ENCODE measurements at places on chromosomes 11 and 22.

- DNase-seq = no peak
These were observed 27.6 kb downstream of the NF2 start for GRCh38 chr22:29630987-29631386.

DNA sequence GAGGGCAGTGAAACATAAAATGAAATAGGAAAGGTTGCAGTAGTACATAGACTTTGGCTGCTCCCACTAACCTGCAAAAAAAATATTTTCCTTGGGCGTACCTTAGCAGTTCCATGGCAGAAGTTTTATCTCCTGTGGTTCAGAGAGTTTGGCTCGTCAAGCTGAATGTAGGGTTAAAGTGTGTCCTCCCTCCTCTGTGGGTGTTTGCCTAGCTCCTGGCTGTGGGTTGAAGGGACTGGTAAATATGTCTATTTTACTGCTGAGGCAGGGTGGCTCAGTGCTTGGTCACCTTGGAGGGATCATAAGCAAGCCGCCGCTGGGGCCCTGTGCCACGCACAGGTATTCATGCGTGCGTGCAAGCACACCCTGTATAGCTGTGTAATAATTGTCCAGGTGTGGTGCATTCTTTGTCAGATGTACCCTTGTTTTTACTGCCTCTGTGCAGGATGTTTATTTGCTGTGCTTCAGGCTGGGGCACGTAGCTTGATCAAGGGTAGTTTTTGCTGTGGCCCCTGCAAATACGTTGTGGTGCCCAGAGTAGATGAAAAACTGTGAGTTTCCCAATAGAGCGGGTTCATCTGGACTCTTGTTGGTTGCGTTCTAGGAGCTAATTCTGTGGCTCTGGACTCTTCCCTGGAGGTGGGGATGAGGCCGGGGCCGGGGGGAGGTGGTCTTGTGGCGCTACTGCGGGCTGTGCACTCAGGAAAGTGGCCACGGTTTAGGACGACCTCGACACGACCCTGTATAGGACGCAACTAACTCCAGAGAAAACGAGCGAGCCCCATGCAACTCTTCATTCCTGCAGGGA, 732 bp upstream of the SORL1 start:
- DNase-seq = no peak

GRCh38 chr11:69803022-69803421, 16.2 kb downstream of the FGF3 start:
- no peak for DNase-seq

- DNase-seq = no peak
These were observed 133.4 kb downstream of the DBX1 start for GRCh38 chr11:20026629-20027555.

DNA sequence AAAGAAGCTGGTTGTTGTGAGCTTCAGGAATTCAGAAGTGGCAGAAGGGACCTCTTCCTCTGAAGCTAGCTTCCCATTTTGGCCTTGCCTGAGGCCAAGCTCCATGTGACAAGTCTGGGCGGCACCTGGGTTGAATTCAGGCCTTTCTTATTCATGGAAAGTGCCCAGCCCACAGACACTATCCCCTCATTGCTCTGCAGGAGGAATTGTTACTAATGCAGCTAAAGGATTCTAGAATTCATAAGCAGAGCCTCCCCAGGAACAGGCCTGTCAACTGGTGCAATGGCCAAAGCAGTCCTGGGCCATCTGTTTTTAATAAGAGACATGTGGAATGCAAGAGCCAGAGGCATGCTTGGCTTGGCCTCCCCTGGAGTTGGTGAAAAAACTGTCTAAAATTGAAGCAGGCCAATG, 71.4 kb downstream of the SLC1A2 start:
- peak; percentile 18 for DNase-seq

DNA sequence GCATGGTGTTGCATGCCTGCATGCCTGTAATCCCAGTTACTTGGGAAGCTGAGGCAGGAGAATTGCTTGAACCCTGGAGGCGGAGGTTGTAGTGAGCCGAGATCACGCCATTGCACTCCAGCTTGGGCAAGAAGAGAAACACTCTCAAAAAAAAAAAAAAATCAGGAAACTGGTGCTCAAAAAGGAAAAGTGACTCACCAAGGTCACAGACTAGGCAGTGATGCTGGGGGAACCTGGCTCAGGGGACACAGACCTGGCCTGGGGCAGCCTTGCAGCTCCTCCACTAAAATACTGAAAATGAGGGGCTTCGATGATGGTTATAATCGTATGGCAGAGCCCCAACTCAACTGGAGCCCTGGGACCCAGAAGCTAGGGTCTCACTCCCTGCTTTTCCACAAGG, 8.1 kb upstream of the SLC35E4 start:
- DNase-seq = no peak

GRCh38 chr11:111939836-111940604, 2.9 kb downstream of the DIXDC1 start:
- DNase-seq = no peak

DNA sequence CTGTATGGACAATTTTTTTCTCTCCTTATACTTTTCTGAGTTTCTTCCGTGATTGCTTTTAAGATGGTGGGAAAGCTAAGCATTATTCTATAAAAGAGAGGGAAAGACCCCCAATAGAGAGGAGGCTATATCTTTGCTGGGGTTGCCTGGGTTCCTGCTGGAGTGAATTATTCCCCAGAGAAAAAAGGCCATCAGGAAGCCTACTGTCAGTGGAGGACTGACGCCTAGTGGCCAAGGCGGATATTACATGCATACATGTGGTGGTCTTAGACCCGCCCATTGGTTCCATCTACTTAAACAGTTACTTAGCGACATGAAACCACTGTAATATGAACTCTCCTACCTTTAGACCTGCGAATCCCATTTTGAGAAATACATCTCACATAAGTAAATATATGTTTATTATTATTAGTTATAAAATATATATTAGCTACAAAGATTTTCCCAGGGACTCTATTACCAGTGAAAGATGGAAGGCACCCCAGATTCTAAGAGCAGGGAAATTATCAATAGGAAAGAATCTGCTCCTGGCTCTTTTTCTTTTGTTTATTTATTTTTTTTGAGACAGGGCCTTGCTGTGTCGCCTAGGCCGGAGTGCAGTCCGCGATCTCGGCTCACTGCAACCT, 15.7 kb upstream of the PGA3 start:
- peak; percentile 72 for DNase-seq

GRCh38 chr11:121649798-121650197, 197.0 kb upstream of the SORL1-AS1 start:
- DNase-seq = no peak

GRCh38 chr11:61574611-61575010, 6.3 kb downstream of the SYT7 start:
- no peak for DNase-seq

GRCh38 chr11:131943295-131943694, 572.9 kb downstream of the NTM start:
- DNase-seq = no peak

- no peak for DNase-seq
These were observed 61.9 kb upstream of the SORL1-AS1 start for GRCh38 chr11:121514432-121515334.

DNA sequence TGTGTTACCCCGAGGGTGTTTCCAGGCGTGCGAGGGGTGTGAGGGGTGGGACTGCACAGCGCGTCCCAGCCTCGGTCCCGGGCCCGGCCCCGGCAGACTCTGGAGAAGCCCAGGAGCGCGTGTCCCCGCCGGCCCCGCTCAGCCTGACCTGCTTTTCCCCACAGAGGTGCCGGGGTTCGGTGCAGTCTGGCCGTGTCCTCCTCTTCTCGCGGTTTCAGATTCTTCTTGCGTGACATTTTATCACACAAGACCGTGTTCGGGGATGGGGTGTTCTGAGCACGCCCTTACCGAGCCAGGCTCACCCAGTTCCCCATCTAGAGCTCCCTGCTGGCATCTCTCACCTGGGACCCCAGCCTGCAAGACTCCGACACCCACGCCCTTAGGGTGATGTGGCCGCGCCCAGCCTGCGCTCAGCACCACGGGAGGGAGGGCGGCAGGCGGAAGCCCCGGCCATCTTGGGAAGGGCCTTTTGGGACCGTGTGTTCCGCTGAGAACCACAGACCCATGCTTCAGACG, 775.6 kb downstream of the BRD1 start:
- no peak for DNase-seq

DNA sequence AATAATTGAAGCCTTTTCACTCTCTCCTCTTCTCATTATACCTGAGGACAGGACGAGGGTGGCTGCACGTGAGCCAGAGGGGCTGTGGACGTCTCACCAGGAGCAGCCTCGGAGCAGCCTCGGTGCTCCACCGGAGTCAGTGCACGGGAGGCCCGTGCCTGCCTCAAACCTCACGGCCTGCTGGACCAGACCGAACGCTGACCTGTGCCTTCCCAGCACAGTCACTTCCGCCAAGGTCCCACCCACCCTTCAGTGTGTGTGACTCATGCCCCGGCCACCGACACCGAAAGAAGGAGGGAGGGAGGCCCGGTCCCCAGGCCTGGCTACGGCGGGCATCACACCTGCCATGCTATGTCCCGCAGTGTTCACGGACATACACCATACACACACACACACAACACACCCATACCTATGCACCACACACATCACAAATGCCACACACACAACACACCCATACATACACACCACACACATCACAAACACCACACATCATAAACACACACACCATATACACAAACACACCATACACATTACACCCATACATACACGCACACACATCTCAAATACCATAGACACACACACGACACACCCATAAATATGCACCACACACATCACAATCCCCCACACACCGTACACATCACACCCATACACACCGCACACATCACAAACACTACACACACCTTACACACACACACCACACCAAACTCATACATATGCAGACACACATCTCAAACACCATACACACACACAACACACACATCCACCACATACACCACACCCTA, 1506.5 kb downstream of the TBC1D22A start:
- DNase-seq = no peak

- peak; percentile 63 for DNase-seq
These were observed 1.3 kb downstream of the TMEM86A start for GRCh38 chr11:18699848-18700261.

GRCh38 chr11:103601225-103601846, 435.1 kb upstream of the DDI1 start:
- no peak for DNase-seq

DNA sequence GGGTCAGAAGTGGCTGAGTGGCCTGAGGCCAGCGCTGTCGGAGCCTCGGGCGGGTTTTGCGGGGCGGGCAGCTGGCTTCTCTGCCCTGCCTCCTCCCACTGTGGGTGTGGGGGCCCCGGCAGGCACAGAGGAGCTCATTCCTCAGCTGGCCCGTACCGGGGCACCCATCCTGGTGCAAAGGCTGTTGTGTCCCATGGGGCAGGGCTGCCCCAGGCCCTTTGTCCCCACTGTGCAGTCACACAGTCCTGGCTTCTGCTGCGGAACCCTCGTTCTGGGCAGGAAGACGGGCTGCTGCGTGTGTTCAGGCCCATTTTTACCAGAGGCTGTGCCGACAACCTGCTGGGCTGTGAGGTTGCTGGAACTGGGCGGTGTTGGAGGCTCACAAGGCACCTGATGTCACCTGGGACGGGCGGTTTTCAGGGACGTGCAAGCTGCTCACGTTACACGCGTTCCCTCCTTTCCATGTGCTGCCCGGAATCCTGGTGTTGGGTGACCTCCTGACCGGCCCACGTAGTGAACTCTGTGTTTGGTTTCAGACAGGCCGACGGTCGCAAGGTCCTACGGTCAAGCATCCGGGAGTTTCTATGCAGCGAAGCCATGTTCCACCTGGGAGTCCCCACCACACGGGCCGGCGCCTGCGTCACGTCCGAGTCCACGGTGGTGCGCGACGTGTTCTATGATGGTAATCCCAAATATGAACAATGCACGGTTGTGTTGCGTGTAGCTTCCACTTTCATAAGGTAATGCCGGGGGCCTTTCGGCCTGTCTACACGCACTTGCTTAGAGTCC, 5.2 kb downstream of the SELENOO start:
- no peak for DNase-seq

DNA sequence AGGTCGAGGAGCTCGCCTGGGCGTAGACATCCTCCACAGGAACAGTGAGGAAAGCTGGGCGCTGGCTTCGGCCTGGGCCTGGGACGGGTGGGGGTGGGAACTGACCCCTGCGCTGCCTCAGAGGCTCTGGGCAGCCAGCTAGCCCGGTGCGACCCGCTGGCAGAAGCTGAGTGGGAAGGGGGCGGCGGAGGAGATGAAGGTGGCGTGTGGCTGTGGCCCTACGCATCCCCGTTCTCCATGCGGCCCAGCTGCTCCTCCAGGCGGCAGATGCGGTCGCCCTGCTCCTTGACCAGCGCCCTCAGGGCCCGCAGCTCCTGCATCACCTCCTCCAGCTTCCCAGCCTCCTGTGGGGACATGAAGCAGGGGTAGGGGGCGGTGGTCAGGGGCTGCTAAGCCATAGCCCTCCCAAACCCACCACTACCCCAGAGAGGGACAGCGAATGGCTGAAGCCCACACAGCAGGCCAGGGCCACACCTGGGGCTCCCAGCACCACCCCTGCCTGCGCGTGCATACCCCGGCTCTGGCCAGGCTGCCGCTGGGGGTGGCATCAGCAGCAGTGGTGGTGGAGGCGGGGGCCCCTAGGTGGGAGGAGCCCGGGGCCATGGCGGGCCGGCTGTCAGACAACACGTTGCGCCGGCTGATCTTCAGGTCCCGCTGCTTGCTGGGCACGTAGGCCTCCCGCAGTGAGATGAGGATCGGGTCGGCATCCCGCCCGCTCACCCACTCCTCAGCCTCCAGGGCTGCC, 848 bp upstream of the PTPRCAP start:
- no peak for DNase-seq

GRCh38 chr22:30280505-30280904, 8.8 kb downstream of the CASTOR1 start:
- no peak for DNase-seq

GRCh38 chr11:62132191-62132590, 8.4 kb downstream of the INCENP start:
- no peak for DNase-seq

GRCh38 chr11:76841923-76842452, 18.7 kb upstream of the ACER3 start:
- no peak for DNase-seq

GRCh38 chr11:73177778-73178539, 35.8 kb upstream of the FCHSD2 start:
- DNase-seq = peak; percentile 81
